Caudate nucleus (tissue), 63 donors: ENCODE measurements at places on chromosomes 4 and X.

GRCh38 chrX:41313419-41313818 lies 20.5 kb upstream of the DDX3X start:
- no peak for DNase-seq

- no peak for DNase-seq
Observed at GRCh38 chrX:17860179-17860780, 818 bp downstream of the RAI2 start.

DNA sequence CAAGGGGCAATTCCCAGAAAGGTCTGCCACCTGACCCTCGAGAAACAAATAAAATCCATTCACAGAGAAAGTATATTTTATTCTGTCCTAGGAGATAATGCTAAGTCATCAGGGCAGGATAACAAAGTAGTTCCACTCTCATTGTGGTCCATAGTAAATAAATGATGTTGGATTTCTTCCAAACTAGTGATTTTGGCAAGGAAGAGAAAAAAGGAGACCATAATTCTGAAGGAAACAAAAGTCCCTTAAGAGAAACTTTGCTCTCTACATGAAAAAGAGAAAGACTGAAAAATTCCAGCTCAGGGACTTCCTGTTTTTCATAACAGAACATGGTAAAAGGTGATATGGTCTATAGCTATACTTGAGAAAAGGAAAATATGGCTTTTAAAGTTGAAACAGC lies 71.5 kb upstream of the DDX60 start:
- no peak for DNase-seq

DNA sequence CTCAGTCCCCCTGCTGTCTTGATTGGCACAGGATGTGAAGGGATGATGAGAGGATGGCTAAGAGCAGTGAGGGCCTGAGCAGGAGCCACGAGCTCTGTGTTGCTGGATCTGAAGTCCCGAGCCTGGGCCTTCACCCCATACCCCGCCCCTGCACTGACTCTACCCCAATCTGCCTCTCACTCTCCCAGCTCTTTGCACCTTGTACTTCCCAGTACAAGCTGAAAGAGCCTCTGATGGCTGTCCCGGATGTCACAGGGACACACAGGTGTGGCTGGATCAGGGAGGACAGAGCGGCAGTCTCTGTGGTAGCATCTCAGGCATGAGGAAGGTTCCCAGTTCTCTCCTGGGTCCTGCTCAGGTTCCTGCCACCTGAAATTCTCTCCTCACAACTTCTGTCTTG lies 103.6 kb downstream of the CHIC2 start:
- no peak for DNase-seq

GRCh38 chr4:147163311-147163710 lies 217.6 kb upstream of the TTC29 start:
- DNase-seq, result no peak

DNA sequence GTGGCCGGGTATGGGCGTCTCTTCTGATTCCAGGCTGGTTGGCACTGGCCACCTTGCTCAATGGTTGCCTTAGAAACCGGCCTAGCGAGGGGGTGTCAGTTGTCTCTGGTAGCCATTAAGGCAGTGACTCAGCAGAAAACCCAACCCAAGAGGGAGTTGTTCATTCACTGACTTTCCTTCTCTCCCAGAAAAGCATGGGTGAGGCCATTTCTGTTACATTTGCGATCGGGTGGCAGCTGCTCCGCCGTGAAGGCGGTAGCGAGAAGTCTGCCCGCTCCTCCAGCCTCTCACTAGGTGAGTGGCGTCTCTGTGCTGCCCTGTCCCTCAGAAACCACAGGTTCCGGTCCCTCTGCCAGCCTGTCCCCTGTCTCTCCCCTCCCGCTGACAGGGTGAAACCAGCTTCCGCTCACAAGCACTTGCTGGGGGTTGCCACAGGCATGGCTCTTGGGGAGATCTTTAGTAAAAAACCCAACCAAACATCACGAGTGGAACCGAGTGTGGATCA lies 17.4 kb downstream of the IRAK1 start:
- DNase-seq, result no peak

- DNase-seq, result no peak
Observed at GRCh38 chr4:13917015-13917414, 289.5 kb upstream of the BOD1L1 start.

DNA sequence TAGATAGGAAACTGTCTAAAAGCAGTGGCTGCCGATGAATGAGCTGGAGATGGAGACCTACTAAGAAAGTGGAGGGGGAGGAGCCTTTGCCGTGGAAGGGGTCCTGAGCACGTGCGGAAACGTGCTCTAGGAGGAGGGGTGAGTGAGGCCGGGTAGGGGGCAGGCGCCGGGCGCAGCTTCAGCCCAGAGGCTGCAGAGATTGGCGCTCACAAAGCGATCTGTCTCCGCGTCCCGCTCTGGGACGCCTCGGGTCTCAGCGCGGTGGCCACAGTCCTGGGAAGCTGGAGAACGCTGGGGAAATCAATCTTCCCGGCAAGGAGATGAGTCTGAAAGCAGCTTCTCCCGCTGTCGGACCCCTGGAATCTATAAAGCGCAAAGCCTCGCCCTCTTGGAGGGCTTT lies 444 bp upstream of the ARHGAP6 start:
- DNase-seq, result no peak

GRCh38 chr4:17780501-17781299 lies 721 bp downstream of the FAM184B start:
- DNase-seq, result no peak

- DNase-seq, result no peak
Observed at GRCh38 chrX:97158269-97158668, 274.6 kb downstream of the RPA4 start.

DNA sequence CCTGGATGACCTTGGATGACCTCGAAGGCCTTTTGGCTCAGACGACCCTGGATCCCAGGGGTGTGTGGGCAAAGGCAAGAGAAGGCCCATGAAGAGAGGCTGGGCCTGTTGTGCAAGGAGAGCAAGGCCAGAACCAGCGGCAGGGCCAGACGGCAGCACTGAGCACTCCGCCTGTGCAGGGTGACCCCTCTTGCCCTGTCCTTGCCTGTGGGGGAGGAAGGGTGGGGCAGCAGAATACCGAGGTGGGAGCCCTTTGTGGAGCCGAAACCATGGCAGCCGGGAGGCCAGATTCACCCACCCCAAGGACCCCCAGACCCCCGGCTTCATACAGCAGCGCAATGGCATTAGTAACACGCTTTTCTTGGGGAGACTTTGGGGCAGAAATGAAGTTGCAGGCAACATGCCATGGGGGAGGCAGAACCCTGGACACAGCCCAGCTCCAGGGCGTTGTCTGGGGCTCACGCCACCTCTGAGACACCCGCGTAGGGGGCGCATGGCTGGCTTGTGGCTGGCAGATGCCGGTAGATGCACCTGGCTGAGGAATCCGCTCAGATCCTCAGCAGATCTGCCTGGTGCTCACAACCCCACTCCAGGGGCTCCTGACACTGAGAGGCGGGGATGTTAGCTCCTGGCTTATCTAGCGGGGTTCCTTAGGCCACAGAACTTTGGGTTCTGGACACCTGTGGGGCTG lies 114.5 kb downstream of the FAM53A start:
- DNase-seq, result no peak

- DNase-seq, result no peak
Observed at GRCh38 chrX:110188701-110189558, 129.0 kb downstream of the AMMECR1 start.

- DNase-seq, result no peak
Observed at GRCh38 chr4:186104114-186104889, at the start of gene FAM149A. TSS of gene FAM149A (plus strand) at chr4:186104704.

DNA sequence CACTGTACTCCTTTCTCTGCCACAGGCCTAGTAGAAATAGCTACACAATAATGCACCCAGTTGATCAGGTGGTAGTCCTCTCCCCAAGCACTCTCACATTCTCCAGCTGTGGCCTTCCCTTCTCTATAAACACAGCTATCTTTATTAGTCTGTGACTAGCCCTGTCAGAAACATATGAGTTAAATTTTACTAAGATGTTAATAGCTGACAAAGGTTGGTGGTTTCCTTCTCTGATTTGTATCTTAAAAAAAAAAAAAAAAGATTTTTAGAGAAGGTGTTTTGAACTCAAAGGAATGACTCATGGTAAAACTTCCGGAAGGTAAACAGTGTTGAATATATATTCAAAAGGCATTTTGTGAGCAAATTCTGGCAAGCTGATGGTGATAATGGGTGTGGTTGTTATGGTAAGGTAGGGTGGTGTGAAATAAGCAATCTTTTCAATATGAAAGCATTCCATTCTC lies 327.4 kb downstream of the PPP3CA start:
- no peak for DNase-seq

- no peak for DNase-seq
Observed at GRCh38 chr4:70711599-70711998, 10.2 kb upstream of the RUFY3 start.
